ENCODE measurements at places on chromosomes 4 and X.

DNA sequence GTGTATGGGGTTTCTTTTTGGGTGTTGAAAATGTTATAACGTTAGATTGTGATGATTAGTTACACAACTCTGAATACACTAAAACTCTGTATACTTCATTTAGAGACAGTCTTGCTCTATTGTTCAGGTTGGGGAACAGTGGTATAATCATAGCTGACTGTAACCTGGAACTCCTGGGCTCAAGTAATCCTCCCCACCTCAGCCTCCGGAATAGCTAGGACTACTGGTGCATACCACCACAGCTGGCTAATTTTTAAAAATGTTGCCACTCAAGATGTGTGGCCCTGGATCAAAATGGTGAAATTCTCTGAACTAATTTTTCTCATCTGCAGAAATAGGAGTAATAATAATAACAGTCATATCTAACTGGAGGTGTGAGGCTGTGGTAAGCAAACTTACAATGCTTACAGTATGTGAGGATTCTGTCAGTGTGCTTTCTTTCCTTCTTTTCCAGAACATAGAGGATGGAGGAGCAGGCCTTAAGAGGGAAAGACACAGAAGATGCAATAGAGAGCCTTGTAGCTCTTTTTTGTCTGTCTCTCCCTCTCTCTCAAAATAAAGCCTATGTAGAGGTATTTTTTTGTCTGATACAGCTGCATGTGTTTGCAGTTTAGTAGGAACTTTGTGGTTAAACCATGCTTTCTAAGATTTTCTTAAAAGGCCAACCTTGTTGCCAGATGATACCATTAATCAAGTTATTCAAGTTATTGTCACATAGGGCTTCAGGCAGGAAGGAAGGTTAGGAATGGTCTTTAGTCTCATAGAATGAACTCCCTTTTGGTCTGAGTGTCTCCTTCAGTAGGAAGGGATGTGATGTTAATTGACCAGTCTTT is 7.5 kb downstream of the ADD1 start:
- DNase-seq: no peak

- DNase-seq: no peak
Observed at GRCh38 chr4:177667687-177668086, 225.4 kb upstream of the AGA start.

DNA sequence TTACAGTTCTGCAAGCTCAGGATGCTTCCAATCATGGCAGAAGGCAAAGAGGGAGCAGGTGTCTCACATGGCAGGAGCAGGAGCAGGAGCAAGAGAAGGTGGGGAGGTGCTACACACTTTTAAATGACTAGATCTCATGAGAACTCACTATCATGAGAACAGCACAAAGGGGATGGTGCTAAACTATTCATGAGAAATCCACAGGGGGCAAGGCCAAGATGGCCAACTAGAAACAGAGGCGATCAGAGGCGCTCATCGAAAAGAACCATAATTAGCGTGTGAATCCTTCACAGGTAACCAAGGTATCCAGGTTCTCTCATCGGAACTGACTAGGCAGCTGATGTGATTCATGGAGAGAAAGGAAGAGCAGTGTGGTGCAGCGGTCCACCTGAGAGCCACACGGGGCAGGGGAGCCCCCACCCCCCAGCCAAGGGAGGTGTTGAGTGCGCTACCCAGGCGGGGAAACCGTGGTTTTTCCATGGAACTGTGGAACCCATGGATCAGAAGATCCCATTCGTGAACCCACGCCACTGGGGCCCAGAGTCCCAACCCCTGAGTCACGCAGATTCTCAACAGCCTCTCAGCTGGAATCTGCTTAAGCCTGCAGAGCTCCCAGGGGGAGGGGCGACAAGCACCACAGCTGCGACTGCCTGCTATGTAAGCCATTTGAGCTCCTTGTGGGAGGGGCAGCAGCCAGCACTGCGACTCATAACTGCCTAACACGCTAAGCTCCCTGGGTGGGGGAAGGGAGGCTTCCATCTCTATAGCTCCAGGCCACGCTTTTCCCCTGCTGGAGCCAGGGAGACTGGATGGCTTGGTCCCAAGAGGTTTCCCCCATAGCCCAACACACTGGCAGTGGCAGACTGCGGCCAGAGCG is 46.7 kb downstream of the FGF16 start:
- no peak for DNase-seq

GRCh38 chr4:63169836-63170235 is 1239.4 kb downstream of the TECRL start:
- no peak for DNase-seq

DNA sequence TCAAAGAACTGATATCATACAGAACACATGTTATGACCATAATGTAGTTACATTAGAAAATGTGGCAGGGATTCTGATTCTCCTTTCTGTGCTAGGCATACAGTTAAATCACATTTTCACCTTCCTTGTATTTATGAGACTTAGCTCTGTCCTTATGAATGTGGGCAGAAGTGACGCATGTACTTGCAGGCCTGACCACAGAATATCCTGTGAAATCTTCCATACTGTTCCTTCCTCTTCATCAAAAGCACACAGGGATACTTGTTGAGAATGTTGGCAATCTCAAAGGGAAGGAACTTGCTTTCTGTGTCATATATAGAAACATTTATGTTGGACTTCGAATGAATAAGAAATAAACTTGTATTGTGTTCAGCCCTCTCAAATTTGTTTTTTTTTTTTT is 17.2 kb upstream of the MYOZ2 start:
- no peak for DNase-seq

GRCh38 chr4:81116566-81116965 is 86.1 kb downstream of the BMP3 start:
- no peak for DNase-seq

- DNase-seq: no peak
Observed at GRCh38 chr4:109801895-109802319, at the start of gene CFI. Gene CFI, minus strand, starts transcription at chr4:109801999. Its CDS starts 28 bp downstream, at chr4:109801971.

All from GM12864 (cell line).